Airway epithelial cell (primary cell): ENCODE measurements at places on chromosomes 4 and X. TPM values are rescaled to one million over a fixed set of nuclear protein-coding genes. Genes with fewer than 3 reads are reported as not detected.

The KCND1 gene
- under 0.01 and 0.14 TPM in 2 replicates for total RNA-seq

The ALB gene
- 0.65 TPM in 1 of 2 replicates, not detected in the other for total RNA-seq

The RIBC1 gene
- total RNA-seq = 0.74 and 1.5 TPM in 2 replicates

The LNX1 gene
- total RNA-seq = 3.6 and 5.4 TPM in 2 replicates

The OCIAD1 gene
- total RNA-seq = 102 and 117 TPM in 2 replicates

The MAGED4 gene
- total RNA-seq = 3.1 and 6.6 TPM in 2 replicates

The CTAG1B gene
- not detected in 2 replicates for total RNA-seq

The PDK3 gene
- 9.5 and 14.6 TPM in 2 replicates for total RNA-seq

The CXXC4 gene
- 0.05 and 0.42 TPM in 2 replicates for total RNA-seq

The ADH1B gene
- not detected in 2 replicates for total RNA-seq

The SH3BGRL gene
- total RNA-seq = 40.6 and 48.8 TPM in 2 replicates

The FAM241A gene
- 1.4 and 2.4 TPM in 2 replicates for total RNA-seq

The DIPK2B gene
- total RNA-seq = not detected in 2 replicates

The P2RY8 gene
- not detected in 2 replicates for total RNA-seq

The LONRF3 gene
- total RNA-seq = not detected in 2 replicates

The PSAPL1 gene
- total RNA-seq = 0.14 TPM in 2 replicates

The UBE2K gene
- total RNA-seq = 19.6 and 36.4 TPM in 2 replicates

The RAI2 gene
- not detected in 2 replicates for total RNA-seq

The CAPN6 gene
- 0.14 TPM in 1 of 2 replicates, not detected in the other for total RNA-seq

The EMD gene
- total RNA-seq = 50.6 and 72.9 TPM in 2 replicates

The GPC4 gene
- 3.1 and 3.3 TPM in 2 replicates for total RNA-seq

The USP51 gene
- 0.09 and 0.42 TPM in 2 replicates for total RNA-seq

The CYBB gene
- total RNA-seq = not detected in 2 replicates

The NCAPG gene
- 27.1 and 30.4 TPM in 2 replicates for total RNA-seq

The C4orf17 gene
- total RNA-seq = not detected in 2 replicates

The GPR173 gene
- 0.28 TPM in 2 replicates for total RNA-seq

The LDB2 gene
- total RNA-seq = not detected in 2 replicates

The ODAM gene
- total RNA-seq = not detected in 2 replicates

The PAGE2 gene
- not detected in 2 replicates for total RNA-seq

The CFI gene
- 0.21 TPM in 1 of 2 replicates, not detected in the other for total RNA-seq

The ABLIM2 gene
- 0.14 and 0.23 TPM in 2 replicates for total RNA-seq

The IL9R gene
- not detected in 2 replicates for total RNA-seq
